ENCODE measurements at places on chromosomes 3 and 15.

DNA sequence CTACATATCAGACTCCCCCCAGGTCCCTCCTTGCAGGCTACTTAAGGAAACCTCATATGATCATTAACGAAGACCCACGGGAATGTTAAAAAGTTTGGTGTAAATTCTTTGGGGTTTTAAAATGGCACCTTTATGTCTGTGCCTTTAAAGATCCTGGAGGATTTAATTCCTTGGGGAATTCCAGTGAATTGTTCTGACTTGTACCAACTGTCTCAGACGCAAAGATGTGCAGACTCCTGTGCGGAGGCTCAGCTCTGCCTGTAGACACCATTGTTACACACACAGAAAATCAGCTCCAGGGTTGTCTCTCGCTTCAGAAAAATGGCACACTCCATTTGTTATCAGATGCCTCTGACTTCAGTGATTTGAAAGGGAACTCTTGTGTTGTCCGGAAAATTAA is 414.4 kb upstream of the CFAP20DC start:
- DNase-seq = no peak
- no peaks in the 10 kb centered on the region for H3K27me3 ChIP-seq
- H3K27ac ChIP-seq = no peak overlapping the region
- H3K36me3 ChIP-seq = no peaks in the 10 kb centered on the region

DNA sequence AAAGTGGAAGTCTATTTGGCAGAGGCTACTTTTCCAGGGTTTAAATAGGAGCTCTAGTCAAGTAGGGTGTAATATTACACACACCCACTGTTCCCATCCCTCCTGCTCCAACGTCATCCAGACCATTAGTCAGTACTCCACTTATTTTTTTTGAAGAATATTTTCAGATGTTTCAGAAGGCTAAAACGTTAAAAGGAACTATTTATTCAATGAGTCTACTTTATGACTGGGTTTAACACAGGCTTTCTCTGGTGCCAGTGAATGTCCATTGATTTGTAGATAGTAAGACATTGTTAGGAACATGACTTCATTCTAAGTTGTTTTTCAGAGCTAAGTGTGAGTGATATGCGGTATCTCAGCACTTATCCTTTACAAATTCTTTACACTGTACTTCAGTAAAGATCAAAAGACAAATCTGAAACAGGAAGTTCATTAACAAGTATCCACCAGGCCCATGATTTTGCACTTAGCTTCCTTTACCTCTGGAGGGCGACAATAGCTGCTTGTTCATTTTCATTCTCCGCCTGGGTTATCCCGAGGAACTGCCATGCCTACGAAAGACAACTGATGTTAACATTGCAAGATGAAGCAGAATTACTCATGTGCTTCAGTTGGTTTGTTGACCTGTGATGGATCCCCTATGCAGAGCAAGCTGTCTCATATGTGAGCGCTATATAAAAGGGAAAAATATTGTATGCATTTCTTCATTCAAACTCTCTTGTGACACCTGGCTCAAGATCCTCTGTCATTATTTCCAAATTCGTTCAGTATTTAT is 158.7 kb downstream of the USP13 start:
- H3K36me3 ChIP-seq = no peaks in the 10 kb centered on the region
- H3K27me3 ChIP-seq = no peaks in the 10 kb centered on the region
- peak; percentile 21 for DNase-seq
- H3K4me3 ChIP-seq = no peak overlapping the region
- no peak overlapping the region for H3K27ac ChIP-seq

DNA sequence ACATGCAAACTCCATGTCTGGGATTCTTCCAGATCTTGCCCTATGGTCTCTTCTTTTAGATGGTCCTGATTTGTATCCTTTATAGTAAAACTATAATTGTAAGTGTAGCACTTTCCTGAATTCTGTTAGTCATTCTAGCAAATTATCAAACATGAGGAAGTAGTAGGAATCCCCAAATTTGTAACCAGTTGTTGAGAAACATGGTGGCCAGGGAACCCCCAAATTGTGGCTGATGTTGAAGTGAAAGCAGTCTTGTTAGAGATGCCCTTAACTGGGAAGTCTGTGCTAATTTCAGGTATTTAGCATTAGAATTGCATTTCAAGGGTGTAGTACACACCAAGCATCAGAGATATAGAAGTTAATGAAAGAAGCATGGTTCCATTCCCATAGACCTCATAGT is 180.4 kb upstream of the STT3B start:
- DNase-seq = no peak
- no peaks in the 10 kb centered on the region for H3K4me1 ChIP-seq
- H3K36me3 ChIP-seq = no peaks in the 10 kb centered on the region
- no peak overlapping the region for H3K27ac ChIP-seq
- no peak overlapping the region for H3K4me3 ChIP-seq

DNA sequence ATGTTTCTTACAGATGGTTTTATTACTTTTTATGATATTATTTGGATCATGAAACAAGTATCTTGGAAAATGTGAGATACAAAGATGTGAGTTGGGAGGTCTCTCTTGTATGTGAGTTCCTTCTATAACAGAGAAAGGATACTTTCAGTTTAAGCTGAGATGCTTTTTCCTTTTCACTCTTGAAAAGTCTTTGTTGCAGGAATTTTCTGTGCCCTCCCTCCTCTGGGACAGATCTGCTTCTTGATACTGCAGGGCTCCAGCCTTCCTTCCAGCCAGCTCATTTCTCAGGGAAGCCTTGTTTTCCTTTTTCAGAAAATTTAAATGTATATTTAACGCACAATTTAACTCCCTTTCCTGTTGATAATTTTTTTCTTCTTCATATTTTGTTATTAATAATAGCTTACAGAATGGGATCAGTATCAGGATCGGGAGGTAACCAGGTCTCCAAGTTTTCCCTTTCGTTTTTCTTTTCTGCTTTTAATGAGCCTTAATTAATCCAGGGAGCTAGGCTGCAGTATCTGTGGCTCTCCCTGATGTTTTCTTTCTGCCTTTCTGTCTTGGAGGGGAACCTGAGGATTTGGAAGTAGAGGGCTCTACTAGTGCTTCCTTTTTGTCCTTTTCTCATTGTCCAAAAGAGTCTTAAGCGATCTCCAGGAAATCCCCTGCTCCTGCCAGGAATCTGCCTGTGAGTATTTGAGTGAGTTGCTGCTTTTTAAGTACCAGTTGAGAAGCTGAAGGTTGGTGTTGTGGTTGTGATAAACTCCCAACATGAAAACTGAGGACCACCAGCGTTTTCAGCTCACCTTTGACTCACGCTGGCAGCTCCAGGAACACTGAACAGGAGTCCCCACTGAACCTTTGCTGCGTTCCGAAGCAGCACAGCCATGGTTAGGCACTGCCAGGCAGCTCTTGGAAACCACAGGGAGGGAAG is 105.7 kb downstream of the IGF1R start:
- H3K36me3 ChIP-seq = no peaks in the 10 kb centered on the region
- H3K4me1 ChIP-seq = peaks cover 13% of the 10 kb centered on the region
- H3K27me3 ChIP-seq = no peaks in the 10 kb centered on the region
- peak; percentile 48 for DNase-seq
- H3K4me3 ChIP-seq = no peak overlapping the region
- H3K27ac ChIP-seq = no peak overlapping the region

DNA sequence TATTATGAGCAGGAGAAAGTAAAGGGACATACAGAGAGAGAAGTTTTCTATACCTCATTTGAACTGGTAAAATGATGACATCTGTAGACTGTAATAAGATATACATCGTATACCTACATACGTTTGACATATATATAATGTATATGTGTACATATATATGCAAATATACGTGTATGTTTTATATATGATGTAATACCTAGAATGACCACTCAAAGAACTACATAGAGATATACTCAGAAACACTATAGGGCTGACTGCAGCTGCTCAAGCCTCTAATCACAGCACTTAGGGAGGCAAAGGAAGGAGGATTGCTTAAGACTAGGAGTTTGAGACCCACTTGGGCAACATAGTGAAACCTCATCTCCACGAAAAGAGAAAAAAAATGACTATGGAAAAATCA is 48.5 kb upstream of the MCTP2 start:
- H3K27ac ChIP-seq = no peak overlapping the region
- no peak overlapping the region for H3K4me3 ChIP-seq
- no peaks in the 10 kb centered on the region for H3K36me3 ChIP-seq
- no peak for DNase-seq

GRCh38 chr15:74664028-74664616 is 31.7 kb downstream of the EDC3 start:
- no peak overlapping the region for H3K27ac ChIP-seq
- H3K4me1 ChIP-seq = peaks cover 17% of the 10 kb centered on the region
- no peaks in the 10 kb centered on the region for H3K27me3 ChIP-seq
- H3K36me3 ChIP-seq = peaks cover 5% of the 10 kb centered on the region

GRCh38 chr3:52204337-52205073 is 6.5 kb downstream of the ALAS1 start:
- DNase-seq = no peak
- H3K27ac ChIP-seq = no peak overlapping the region
- H3K27me3 ChIP-seq = no peaks in the 10 kb centered on the region

DNA sequence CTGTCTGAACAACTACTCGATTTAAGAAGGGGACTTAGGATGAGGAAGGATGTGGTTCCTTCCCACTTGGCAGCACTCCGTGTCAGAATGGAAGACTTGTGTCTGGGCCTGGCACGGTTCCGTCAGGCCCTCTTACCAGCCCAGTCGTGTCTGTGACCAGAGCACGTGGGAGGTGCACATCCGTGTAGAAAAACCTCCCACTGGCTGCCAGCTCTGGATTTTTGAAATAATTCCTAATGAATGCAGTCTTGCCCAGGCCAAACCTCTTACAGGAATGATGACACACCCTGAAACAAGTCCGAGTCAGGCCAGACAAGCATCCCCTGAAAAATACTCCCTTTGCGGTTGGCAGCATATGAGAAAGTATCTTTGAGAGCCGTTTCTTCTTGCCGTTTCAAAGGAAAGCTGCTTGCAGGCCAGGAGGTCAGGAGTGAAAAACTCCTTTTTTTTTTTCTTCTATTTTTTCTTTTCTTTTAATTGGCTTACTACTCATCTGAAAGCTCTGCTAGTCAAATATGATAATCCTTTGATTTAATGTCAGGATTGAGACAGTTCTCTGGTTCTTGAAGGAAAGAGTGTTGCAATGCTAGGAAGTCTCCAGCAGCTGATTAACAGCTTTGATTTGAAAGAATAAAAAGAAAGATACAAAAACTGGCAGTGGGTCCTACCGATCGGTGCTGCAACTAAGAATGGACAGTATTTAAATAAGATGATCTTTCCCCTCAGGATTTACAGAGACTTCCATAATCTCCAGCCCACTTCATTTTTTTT is 19.8 kb downstream of the IL1RAP start:
- no peaks in the 10 kb centered on the region for H3K27me3 ChIP-seq
- H3K4me1 ChIP-seq = peaks cover 2% of the 10 kb centered on the region
- H3K36me3 ChIP-seq = no peaks in the 10 kb centered on the region
- DNase-seq = no peak
- no peak overlapping the region for H3K27ac ChIP-seq

DNA sequence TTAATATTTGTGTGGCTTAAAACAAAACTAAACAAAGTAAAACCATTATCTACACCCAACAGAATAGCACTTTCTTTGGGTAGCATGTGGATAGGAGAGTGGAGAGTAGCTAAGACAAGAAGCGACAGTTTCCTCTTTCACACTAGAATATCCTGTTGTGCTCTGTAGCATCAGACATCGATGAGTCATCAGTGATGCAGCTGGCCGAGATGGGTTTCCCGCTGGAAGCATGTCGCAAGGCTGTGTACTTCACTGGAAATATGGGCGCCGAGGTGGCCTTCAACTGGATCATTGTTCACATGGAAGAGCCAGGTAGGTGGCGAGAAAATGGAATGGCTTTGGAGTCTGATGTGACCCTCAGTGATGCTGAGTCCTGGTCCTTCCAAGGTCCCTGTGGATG is 108.1 kb downstream of the USP13 start:
- H3K27ac ChIP-seq = no peak overlapping the region
- no peaks in the 10 kb centered on the region for H3K27me3 ChIP-seq
- H3K4me1 ChIP-seq = no peaks in the 10 kb centered on the region
- no peak for DNase-seq

DNA sequence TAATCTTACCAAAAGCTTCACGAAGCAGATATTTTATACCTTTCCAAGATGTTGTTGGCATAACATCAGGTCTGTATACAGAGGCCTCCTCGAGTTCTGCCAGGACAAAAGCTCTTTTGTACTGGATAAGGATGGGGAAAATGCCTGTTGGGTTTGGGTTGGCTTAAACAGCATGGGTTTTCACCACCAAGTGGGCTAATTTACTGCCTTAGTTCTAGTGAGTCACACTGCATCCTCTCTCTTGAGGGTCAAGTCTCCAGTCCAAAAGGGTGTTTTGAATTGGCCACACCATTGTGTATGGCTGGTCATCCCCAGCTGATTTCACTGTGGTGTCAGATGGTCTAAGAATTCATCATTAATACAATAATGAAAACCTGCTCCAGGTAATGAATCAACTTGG is 26.1 kb upstream of the BHLHE40 start:
- no peak overlapping the region for H3K27ac ChIP-seq
- H3K36me3 ChIP-seq = no peaks in the 10 kb centered on the region
- H3K27me3 ChIP-seq = no peaks in the 10 kb centered on the region
- peaks cover 9% of the 10 kb centered on the region for H3K4me1 ChIP-seq

GRCh38 chr15:67824976-67825880 is at the start of gene SKOR1:
TSS of gene SKOR1 (plus strand) at chr15:67825509. CDS start at chr15:67825603, 94 bp downstream.
- H3K4me3 ChIP-seq = peak within 1 kb of the TSS; percentile 45
- peak; percentile 67 for DNase-seq
- peaks cover 60% of the 10 kb centered on the region for H3K4me1 ChIP-seq
- H3K27me3 ChIP-seq = peaks cover 97% of the 10 kb centered on the region
- H3K36me3 ChIP-seq = no peaks in the 10 kb centered on the region

- H3K4me3 ChIP-seq = no peak overlapping the region
- peaks cover 22% of the 10 kb centered on the region for H3K4me1 ChIP-seq
- H3K27ac ChIP-seq = no peak overlapping the region
- no peaks in the 10 kb centered on the region for H3K36me3 ChIP-seq
- H3K27me3 ChIP-seq = no peaks in the 10 kb centered on the region
Observed at GRCh38 chr3:186342197-186342596, 19.8 kb downstream of the DGKG start.

- no peak overlapping the region for H3K27ac ChIP-seq
- peaks cover 15% of the 10 kb centered on the region for H3K36me3 ChIP-seq
- H3K4me3 ChIP-seq = no peak overlapping the region
- no peak for DNase-seq
- no peaks in the 10 kb centered on the region for H3K27me3 ChIP-seq
Observed at GRCh38 chr15:83030021-83030420, 18.6 kb upstream of the C15orf40 start.

DNA sequence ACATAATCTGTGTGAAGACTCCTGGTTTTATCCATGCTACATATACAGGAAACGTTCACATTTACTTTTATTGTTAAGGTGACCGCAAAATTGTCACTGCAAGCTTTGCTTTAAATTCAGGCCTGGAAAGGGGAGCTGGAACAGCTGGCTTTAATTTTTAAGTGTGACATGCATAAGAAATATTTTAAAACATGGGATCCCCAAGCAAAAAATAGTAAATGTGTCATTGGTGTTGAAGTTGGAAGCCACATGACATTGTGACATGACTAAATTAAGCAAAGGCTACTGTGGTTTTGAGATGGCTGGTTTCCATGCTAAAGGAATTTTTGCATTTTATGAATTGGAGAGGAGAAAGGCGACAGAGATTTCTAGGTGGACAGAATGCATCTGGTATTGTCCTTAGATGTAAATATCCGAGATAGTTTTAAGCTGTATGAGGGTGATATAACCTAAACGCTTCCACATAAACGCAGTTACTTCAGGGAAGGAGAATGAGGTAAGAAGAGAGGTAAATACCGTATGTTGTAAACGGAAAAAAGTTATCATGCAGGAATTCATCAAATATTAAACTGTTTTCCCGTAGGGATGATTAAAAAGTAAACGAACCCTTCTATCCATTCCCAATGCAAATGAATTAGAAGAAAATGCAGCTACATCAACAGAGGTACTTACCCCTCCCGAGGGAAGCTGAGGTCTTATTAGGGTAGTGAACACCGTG is 927 bp upstream of the FYTTD1 start:
- peak overlapping the region; percentile 68 for H3K4me3 ChIP-seq
- no peaks in the 10 kb centered on the region for H3K27me3 ChIP-seq
- peaks cover 27% of the 10 kb centered on the region for H3K4me1 ChIP-seq
- H3K27ac ChIP-seq = no peak overlapping the region
- H3K36me3 ChIP-seq = no peaks in the 10 kb centered on the region

Data from common myeloid progenitor, CD34-positive (primary cell).